Stimulated activated CD8-positive, alpha-beta memory T cell treated with anti-CD3 and anti-CD28 coated beads, Interleukin-2, amount 100 ng/mL, for 48 hours (primary cell): ENCODE measurements at places on chromosomes 2 and 18.

- no peak for DNase-seq
These were observed 2.1 kb downstream of the SOX11 start for GRCh38 chr2:5694306-5694705.

- DNase-seq = no peak
These were observed 272.1 kb upstream of the DOK6 start for GRCh38 chr18:69128566-69128965.

DNA sequence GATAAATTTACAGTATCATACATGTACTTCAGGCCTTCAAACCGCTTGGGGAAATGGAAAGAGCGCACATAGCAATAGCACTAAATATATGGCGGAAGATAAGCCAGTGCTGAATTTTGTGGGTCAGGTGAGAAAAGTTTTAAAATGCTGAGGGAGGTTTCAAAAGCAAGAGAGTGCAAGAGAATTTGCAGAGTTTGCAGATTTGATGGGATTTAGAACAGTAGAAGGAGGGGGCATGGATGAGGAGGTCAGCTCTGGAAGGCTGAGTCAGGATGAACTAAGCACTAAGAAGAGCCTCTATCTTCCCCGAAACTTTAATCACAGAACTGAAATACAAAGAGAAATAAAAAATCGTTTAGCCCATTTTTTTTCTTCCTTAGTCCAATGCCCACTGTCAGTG, 145.9 kb downstream of the DLGAP1 start:
- no peak for DNase-seq

GRCh38 chr2:42053791-42054701, 6.2 kb downstream of the PKDCC start:
- no peak for DNase-seq

DNA sequence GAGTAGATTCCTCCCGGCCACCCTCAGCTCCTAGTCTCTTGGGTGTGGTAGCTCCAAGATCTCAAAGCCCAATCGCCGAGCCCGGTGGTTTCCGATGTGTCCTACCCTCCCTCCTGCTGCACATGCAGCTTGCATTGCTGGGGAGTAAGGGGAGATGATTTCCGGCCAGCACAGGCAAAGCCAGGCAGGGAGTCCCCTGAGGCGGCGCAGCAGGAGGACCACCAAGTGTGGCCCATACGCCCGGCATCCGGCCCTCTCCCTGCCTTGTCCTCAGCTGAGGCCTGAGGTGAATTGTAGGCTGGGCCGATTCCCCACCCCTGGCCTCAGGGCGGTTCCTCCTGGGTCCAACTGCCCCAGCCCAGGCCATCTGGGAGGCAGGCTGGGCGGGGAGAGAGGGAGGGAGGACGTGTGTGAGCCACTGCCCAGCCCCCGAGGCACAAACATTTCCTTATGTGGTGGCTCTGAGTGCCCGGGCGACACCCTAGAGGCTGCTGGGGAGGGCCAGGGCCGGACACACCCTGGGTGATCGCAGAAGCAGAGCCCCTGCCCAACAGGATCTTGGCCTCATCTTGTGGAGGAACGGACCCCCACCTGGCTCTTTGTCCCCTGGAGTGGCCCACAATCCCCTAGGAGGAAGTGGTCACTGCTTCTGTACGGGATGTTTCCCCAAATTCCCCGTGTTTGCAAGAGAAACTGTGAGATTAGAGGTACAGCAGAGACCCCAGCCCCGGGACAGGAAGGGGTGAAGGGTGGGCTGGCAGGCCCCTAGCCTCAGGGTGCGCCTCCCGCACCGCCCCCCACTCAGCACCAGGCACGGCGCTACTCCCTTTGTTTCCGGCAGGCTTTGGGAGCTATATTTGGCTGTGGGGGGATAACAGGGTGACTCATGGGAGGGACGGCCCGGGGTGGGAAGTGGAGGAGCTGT, 41.9 kb upstream of the PTMA start:
- DNase-seq = no peak
